ENCODE measurements at places on chromosomes 5 and 9.

DNA sequence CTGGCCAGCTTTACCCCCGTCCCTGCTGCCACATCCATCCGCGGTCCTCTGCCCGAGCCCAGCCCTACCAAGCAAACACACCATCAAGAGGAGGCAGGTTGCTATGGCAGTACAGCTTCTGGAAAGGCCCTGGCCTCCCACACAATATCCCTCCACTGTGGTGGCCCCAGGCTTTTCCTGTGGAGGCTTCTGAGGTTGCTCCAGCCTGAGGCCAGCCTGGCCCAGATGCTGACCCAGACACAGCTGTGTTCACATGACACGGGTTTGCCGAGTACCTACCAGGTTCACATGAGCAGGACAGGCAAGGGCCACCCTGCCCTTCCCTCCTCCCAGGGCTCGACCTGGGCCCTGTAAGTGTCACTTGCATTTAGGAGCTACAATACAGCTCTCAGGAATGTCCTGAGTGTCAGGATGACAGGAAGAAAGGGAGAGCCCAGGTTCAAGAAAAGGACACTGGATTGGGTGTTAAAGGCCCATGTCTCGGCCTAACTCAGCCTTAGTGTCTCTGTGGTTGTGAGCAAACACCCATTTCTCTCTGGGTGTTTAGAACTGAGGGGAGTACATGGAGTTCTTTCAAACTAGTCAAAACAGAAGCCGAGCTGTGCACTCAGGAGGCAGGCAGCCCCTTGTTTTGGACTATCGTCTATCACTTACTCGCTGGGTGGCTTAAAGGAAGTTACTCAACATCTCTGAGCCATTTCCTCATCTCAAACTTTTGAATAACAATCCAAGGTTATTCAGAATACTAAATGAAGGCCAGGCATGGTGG, 40.2 kb downstream of the NAIF1 start:
- peak; percentile 63 for DNase-seq

GRCh38 chr9:13810510-13810909, 503.4 kb downstream of the NFIB start:
- no peak for DNase-seq

DNA sequence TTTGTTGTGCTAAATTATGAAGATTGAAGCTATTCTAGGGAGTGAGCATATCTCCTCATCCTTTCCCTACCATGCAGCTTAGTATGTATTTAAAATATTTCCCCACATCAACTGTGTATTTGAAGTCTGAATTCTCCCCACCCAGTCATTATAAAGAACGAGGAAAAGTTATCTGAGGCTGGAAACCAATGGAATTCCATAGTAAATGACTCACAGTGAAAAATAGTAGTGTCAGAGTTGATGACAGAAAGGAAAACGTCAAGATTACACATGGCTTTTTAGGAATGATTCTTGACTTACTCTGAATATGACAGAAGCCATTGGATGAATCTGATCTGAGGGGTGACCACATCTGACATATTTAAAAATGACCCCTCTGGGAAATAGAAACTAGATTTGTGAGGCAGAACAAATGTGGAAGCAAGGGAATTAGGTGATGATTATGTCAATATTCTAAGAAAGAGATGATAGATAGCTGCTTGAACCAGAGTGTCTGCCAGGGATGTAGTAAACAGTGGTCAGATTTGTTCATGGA, 1768.9 kb upstream of the CDH9 start:
- no peak for DNase-seq

DNA sequence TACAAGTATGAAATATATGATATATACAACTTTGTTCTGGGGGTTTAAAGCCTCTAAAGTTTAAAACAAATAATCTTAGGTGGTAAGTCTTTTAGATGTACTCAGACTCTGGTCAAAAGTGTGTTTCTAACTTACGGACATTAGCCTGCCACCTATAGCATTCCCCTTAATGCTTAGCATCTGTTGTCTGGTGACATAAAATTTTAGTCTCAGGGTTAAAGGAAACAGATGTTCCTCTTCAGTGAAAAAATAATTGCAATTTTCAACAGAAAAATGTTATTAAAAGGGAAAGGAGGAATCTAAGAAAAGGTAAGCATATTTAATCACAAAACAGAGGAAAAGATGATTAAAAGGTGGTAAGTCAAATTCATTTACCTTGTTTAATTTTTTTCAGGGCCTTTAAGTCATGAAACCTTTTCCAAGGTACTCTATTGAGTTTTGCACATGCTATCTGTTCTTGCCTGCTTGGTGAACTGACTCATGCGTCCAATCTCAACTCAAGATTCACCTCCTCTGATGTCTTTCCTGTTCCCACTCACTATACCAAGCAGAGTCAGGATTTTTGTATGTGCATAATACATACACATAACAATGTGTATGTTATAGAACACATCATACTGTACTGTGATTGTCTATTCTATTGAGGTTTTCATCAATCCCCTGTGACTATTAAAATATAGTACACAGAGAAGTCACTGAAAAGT, 7.9 kb downstream of the TMEM167A start:
- no peak for DNase-seq

- no peak for DNase-seq
Measured at GRCh38 chr5:76099756-76100155, 16.6 kb downstream of the SV2C start.

GRCh38 chr5:173474881-173475287, 141.6 kb downstream of the BOD1 start:
- no peak for DNase-seq

GRCh38 chr5:69115526-69115925, 21.7 kb downstream of the SLC30A5 start:
- no peak for DNase-seq
